ENCODE measurements at places on chromosomes 6 and 20. TPM values are rescaled to one million over a fixed set of nuclear protein-coding genes. Genes with fewer than 3 reads are reported as not detected.
A peak's percentile ranks its signal among the peaks of the same experiment; 100 is the strongest.

GRCh38 chr6:29557320-29557719 is 2.2 kb downstream of the UBD start:
- no peak overlapping the region for H3K4me3 ChIP-seq
- H3K4me1 ChIP-seq: peaks cover 12% of the 10 kb centered on the region
- no peak for DNase-seq

DNA sequence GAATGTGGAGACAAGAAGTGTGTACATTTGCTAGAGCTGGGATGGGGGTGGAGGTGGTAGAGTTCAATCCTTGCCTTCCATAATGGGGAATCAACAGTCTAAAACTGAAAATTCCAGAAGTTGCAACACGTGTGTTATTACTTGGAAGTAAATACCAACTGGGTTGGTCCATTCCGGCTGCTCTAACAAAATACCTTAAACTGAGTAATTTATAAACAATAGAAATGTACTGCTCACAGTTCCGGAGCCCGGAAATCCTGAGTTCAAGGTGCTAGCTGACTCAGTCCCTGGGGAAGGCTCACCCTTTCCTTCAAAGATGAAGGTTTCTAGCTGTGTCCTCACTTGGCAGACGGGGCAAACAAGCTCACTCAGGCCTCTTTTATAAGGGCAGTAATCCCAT is 59.0 kb downstream of the RIN2 start:
- no peaks in the 10 kb centered on the region for H3K36me3 ChIP-seq
- DNase-seq: no peak
- H3K4me1 ChIP-seq: peaks cover 4% of the 10 kb centered on the region
- no peak overlapping the region for H3K27ac ChIP-seq
- no peak overlapping the region for H3K4me3 ChIP-seq

HLA-DPB1 gene
- 141 TPM for polyA plus RNA-seq

UNC93A gene
- 0.56 TPM for polyA plus RNA-seq

- no peak for DNase-seq
- no peak overlapping the region for H3K4me3 ChIP-seq
- H3K4me1 ChIP-seq: peaks cover 14% of the 10 kb centered on the region
Measured at GRCh38 chr6:38112181-38112580, 292.7 kb downstream of the ZFAND3 start.

EDN1 gene
- polyA plus RNA-seq: 3.4 TPM

GRCh38 chr6:27894839-27895762 is 17.1 kb downstream of the OR2B2 start:
- peak overlapping the region; percentile 83 for H3K27ac ChIP-seq
- H3K36me3 ChIP-seq: no peaks in the 10 kb centered on the region
- H3K27me3 ChIP-seq: no peaks in the 10 kb centered on the region
- H3K4me1 ChIP-seq: peaks cover 9% of the 10 kb centered on the region
- DNase-seq: peak; percentile 82

GRCh38 chr6:125846292-125847024 is 55.7 kb downstream of the NCOA7 start:
- DNase-seq: no peak
- no peaks in the 10 kb centered on the region for H3K36me3 ChIP-seq
- no peaks in the 10 kb centered on the region for H3K27me3 ChIP-seq
- H3K4me1 ChIP-seq: peaks cover 7% of the 10 kb centered on the region
- H3K4me3 ChIP-seq: no peak overlapping the region

- H3K27ac ChIP-seq: no peak overlapping the region
- no peaks in the 10 kb centered on the region for H3K27me3 ChIP-seq
- no peaks in the 10 kb centered on the region for H3K36me3 ChIP-seq
- no peak overlapping the region for H3K4me3 ChIP-seq
Measured at GRCh38 chr6:152575621-152576150, 61.5 kb downstream of the SYNE1 start.

GRCh38 chr20:36086767-36087166 is 67.8 kb upstream of the EPB41L1 start:
- no peaks in the 10 kb centered on the region for H3K36me3 ChIP-seq
- H3K4me3 ChIP-seq: no peak overlapping the region
- no peak for DNase-seq
- no peak overlapping the region for H3K27ac ChIP-seq
- H3K27me3 ChIP-seq: no peaks in the 10 kb centered on the region
- peaks cover 6% of the 10 kb centered on the region for H3K4me1 ChIP-seq

DNA sequence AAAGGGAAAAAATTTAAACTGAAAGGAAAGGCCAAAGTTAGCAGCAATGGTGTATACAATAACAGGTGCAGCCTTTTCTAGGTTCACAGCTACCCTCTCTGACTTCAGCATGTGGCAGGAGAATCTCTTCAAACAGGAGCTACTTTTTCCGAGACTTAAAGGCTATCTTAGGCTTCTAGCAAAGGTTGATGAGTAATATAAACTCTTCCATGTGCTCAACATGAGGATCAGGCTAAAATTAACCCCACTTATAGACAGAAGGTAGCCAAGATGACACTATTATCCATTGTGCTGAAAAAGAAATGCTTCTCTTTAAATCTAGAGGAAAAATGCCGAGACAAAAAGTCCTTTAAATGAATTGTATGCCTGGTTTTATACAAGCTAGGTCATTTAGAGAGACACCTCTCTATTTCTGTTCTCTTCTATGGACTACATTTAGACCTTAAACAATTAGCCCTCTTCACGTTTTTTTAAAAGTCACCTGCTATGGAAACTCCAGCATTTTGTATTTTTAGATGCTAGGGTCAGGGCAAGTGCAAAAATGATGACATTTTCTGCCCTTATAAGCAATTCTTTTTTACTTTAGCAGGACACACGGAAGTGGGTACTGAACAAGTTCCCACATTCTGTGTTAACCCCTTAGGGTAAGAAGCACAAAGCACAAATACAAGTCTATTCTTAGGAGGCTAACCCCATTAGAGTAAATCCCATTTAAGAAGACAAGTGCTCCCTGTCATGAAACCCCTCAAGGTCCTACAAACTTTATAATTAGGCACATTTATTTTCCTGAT is 216.8 kb upstream of the CITED2 start:
- peaks cover 6% of the 10 kb centered on the region for H3K4me1 ChIP-seq
- H3K27me3 ChIP-seq: no peaks in the 10 kb centered on the region
- no peak overlapping the region for H3K27ac ChIP-seq
- no peak overlapping the region for H3K4me3 ChIP-seq

SOX18 gene
- polyA plus RNA-seq: 36.5 TPM

- H3K36me3 ChIP-seq: no peaks in the 10 kb centered on the region
- H3K4me3 ChIP-seq: no peak overlapping the region
- H3K27ac ChIP-seq: no peak overlapping the region
Measured at GRCh38 chr20:40652441-40652987, 36.5 kb downstream of the MAFB start.

GRCh38 chr20:48609491-48609978 is 218.3 kb downstream of the PREX1 start:
- no peak overlapping the region for H3K27ac ChIP-seq
- H3K36me3 ChIP-seq: no peaks in the 10 kb centered on the region
- no peak overlapping the region for H3K4me3 ChIP-seq

DNA sequence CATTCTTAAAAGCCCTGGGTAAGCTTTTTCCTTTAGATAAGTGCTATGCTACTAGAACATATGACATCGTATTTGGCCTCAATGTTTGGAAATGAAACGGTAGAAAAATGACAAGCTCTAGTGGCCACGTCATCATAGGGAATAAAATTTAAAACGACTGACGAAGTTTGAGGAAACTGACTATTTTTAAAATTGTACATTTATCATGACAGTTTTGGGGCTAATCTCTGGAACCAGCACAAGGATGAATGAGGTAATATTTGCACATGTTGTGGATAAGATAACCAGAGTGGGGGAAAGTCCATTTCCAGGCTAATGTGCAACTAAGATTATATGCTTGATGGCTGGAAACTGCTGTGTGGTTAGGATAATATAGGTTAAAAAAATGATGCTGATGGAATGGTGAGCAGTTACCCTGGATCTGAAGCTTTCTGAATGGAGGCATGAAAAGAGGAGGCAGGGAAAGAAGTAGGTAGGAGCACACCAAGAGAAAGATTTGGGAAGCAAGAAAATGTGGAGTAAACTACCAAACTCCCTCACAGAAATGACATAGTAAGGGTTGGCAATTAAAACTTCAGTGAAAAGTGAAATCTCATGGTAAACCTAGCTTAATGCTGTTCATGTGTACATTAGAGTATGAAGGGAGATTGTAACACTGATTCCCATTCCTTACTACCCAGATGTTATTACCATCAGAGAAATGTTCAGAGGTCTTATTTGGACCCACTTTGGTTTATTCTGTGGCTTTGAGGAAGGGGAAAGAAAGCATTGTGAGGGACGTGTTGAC is 42.7 kb upstream of the CEP162 start:
- no peak overlapping the region for H3K4me3 ChIP-seq
- no peak overlapping the region for H3K27ac ChIP-seq
- peaks cover 4% of the 10 kb centered on the region for H3K4me1 ChIP-seq
- no peaks in the 10 kb centered on the region for H3K36me3 ChIP-seq
- H3K27me3 ChIP-seq: no peaks in the 10 kb centered on the region
- no peak for DNase-seq

DNA sequence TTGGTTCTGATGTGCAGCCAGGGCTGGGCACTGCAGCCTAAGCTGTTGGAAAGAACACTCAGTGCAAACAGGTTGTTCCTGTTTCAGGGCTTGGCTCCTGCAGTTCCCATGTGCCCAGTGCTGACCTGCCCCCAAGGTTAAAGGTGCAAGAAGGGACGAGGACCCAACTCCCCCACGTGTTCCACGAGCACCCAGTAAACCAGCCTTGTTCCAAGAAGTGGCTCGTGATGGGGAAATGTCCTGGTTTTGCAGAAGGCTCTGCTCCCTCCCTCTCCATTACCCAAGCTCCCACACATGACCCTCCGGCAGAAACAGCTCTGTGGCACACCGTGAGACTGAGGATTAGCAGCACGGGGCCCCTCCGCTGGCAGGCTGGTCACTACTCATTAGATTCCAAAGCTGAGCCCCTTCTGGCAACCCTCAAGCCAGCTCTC is 9.4 kb downstream of the ACSS1 start:
- H3K27me3 ChIP-seq: no peaks in the 10 kb centered on the region
- no peak for DNase-seq
- H3K27ac ChIP-seq: peak overlapping the region; percentile 37

- no peak for DNase-seq
- no peaks in the 10 kb centered on the region for H3K4me1 ChIP-seq
- H3K36me3 ChIP-seq: no peaks in the 10 kb centered on the region
- no peak overlapping the region for H3K4me3 ChIP-seq
- no peaks in the 10 kb centered on the region for H3K27me3 ChIP-seq
- no peak overlapping the region for H3K27ac ChIP-seq
Measured at GRCh38 chr6:85672050-85672449, 29.4 kb upstream of the SYNCRIP start.

DNA sequence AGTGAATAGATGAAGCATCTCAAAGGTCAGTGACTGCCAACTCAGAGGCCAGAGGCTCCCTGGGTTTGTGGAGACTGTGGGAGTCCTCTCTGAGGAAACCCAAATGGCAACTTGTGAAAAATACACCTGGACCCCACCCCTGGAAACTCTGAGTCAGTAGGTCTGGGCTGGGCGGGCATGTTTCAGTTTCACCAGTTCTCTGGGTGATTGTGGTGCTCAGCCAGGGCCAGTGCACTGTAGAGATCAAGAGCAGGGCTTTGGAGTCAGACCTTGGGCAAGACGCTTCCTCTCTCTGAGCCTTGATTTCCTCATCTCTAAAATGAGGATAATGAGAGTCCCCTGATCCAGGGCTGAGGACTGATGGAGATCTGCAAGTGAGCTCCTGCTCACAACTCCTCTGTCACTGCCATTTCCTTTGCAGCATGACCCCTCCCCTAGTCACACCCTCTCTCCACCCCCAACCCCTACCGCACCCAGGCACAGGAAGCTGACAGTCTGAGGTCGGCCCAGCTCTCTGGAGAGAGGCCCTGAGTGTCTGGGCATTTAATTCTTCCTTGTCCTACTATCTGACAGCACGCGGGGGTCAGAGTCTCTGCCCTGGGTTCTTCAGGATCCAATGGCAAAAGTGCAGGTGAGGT is 5.1 kb downstream of the DEF6 start:
- H3K4me1 ChIP-seq: peaks cover 4% of the 10 kb centered on the region
- peak; percentile 33 for DNase-seq
- H3K4me3 ChIP-seq: no peak overlapping the region
- H3K27me3 ChIP-seq: no peaks in the 10 kb centered on the region
- peak overlapping the region; percentile 4 for H3K27ac ChIP-seq

EPPIN gene
- not detected for polyA plus RNA-seq

DNA sequence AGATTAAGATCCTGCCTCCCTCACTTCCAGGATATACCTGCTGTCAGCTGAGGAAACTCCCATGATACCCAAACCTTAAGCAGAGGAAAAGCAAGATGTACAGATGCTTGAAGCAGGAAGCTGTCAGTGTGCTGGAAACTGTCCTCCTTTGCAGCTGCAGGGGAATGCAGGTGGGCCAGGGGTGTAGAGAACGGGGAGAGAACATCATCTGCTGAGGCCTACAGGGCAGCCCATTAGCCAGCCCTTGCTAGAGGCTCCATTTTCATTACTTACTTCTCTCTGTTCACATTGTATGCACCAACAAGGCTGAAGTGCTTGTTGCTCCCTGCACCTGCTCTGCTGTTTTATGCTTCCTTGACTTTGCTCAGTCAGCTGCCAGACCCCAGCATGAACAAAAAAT is 119.1 kb downstream of the PRND start:
- no peaks in the 10 kb centered on the region for H3K36me3 ChIP-seq
- no peak for DNase-seq
- no peaks in the 10 kb centered on the region for H3K27me3 ChIP-seq
- H3K27ac ChIP-seq: no peak overlapping the region
- no peak overlapping the region for H3K4me3 ChIP-seq
- no peaks in the 10 kb centered on the region for H3K4me1 ChIP-seq

- no peak for DNase-seq
- H3K27ac ChIP-seq: no peak overlapping the region
- no peaks in the 10 kb centered on the region for H3K36me3 ChIP-seq
- no peak overlapping the region for H3K4me3 ChIP-seq
- no peaks in the 10 kb centered on the region for H3K27me3 ChIP-seq
Measured at GRCh38 chr6:113361014-113361645, 496.0 kb upstream of the MARCKS start.

GRCh38 chr6:81762606-81763005 is 10.1 kb upstream of the TENT5A start:
- no peaks in the 10 kb centered on the region for H3K4me1 ChIP-seq
- H3K27me3 ChIP-seq: no peaks in the 10 kb centered on the region
- no peak for DNase-seq
- H3K36me3 ChIP-seq: no peaks in the 10 kb centered on the region
- no peak overlapping the region for H3K27ac ChIP-seq

GRCh38 chr20:31666258-31667042 is 28.7 kb downstream of the COX4I2 start:
- H3K36me3 ChIP-seq: peaks cover 12% of the 10 kb centered on the region
- no peaks in the 10 kb centered on the region for H3K27me3 ChIP-seq
- peak overlapping the region; percentile 73 for H3K27ac ChIP-seq
- H3K4me3 ChIP-seq: no peak overlapping the region

DNA sequence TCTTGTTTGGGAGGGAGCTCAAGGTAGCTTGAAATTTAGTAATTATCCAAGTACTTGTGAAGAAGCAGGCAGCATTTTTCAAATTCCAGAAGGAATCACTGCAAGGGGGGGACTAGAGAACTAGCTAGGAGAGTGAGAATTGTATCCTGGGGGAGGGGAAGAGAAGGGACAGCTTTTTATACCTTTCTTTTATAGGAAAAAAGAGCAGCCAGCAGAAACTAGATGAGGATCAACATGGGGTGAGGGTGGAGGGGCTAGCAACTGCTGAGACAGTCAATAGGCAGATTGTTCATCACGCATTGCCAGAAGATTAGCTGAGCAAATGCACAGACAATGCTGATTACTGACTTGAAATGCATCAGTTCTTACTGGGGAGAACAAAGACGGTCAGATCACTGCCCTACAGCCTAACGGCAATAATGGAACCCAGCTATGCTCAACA is 514.3 kb upstream of the CITED2 start:
- H3K36me3 ChIP-seq: no peaks in the 10 kb centered on the region
- no peak overlapping the region for H3K4me3 ChIP-seq
- H3K27me3 ChIP-seq: no peaks in the 10 kb centered on the region
- no peak overlapping the region for H3K27ac ChIP-seq
- no peak for DNase-seq
